ENCODE measurements at places on chromosomes 2 and 18. TPM values are rescaled to one million over a fixed set of nuclear protein-coding genes. Genes with fewer than 3 reads are reported as not detected.

The TRABD2A gene
- total RNA-seq = 1.7 TPM

The MAP2 gene
- 6.7 TPM for total RNA-seq

DNA sequence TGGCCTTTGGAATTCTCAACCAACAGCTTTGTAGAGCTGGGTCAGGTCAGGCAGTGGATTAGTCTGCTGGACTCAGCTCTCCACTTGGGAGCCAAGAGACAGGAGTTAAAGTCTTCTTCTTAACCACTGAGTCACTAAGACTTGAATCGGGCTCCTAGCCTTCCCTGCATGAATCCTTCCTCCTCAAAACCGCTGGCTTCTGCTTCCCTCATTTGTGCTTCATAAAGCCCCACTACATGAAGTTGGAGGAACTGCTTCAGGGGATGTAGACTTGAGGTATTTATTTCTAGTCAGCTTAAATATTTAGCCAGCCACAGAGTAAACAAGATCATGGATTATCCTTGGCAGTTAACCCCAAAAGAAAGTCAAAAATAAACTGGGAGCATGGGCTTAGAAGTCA, 536.3 kb upstream of the TNP1 start:
- no peaks in the 10 kb centered on the region for H3K27me3 ChIP-seq
- H3K27ac ChIP-seq = no peak overlapping the region
- DNase-seq = no peak
- H3K36me3 ChIP-seq = no peaks in the 10 kb centered on the region
- H3K4me3 ChIP-seq = no peak overlapping the region
- H3K4me1 ChIP-seq = peaks cover 14% of the 10 kb centered on the region

The ACMSD gene
- total RNA-seq = not detected

- DNase-seq = no peak
- no peaks in the 10 kb centered on the region for H3K27me3 ChIP-seq
- no peaks in the 10 kb centered on the region for H3K4me1 ChIP-seq
- H3K36me3 ChIP-seq = no peaks in the 10 kb centered on the region
These were observed 48.4 kb downstream of the NPPC start for GRCh38 chr2:231877533-231878456.

GRCh38 chr18:3092727-3093126, 79.8 kb upstream of the LPIN2 start:
- DNase-seq = no peak
- H3K4me1 ChIP-seq = peaks cover 10% of the 10 kb centered on the region
- H3K27ac ChIP-seq = no peak overlapping the region
- no peaks in the 10 kb centered on the region for H3K27me3 ChIP-seq
- H3K4me3 ChIP-seq = no peak overlapping the region

Measured in right atrium auricular region (tissue), 2 donors.